Activated CD8-positive, alpha-beta memory T cell treated with anti-CD3 and anti-CD28 coated beads, Interleukin-2, amount 50 U/mL, for 4 hours (primary cell): ENCODE measurements at places on chromosomes 2 and 18.

DNA sequence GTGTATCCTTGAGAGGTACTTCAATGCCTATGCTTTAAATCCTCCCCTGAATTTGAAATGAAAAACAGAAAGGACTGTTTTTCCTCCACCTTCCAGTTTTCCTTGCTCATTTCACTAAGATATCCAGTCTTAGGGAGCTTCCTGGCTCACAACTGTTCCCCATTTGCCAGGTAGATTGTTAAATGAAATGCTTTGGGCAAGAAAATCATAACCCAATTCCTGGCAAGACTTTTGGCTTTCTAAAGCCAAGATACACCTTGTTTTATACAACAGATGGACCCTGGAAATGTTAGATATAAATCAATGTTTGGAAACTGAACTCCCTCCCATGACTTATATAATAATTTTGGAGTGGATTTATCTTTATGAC lies 3.6 kb upstream of the CHMP3 start:
- DNase-seq = no peak

DNA sequence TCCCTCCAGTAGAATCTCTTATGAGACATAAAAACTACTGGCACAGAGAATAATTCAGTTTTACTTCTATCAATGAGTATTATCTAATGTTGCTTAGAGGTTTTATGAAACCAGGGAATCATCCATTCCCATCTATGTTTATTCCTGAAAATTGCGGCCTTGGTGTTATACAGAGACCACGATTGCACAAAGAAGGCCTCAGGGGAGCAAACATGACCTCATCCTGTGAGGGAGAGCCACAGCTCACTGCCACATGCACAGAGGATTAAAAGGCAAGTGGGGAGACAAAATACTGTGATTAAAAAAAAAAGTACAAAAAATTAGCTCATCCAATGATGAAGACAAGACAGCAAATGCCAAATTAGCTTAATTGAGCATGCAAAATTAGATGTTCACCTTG lies 111.8 kb upstream of the SLC35G4 start:
- no peak for DNase-seq

GRCh38 chr2:191082321-191082720 lies 68.3 kb upstream of the STAT1 start:
- DNase-seq = no peak

- no peak for DNase-seq
Measured at GRCh38 chr2:217820904-217821303, 181.9 kb downstream of the TNS1 start.

GRCh38 chr2:45821558-45822271 lies 170.2 kb downstream of the PRKCE start:
- no peak for DNase-seq

GRCh38 chr18:2776601-2777000 lies 70.2 kb upstream of the EMILIN2 start:
- no peak for DNase-seq

DNA sequence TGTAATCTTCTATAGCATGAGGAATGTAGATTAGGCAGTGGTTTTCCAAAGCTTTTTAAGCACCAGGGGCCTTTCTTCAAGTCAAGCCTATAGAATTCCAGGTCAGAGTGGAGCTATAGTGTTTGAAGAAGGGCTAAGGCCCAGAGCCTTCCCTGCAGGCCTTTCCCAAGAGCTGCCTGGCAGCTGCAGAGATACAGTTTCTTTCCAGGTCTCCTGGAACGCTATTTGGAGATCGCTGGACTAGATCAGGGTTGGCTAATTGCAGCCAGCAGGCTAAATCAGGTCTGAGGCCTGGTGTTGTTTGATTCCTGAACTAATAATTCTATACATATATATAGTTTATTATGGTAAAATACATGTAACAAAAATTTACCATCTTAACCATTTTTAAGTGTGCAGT lies 319.0 kb upstream of the SPRED2 start:
- no peak for DNase-seq

- no peak for DNase-seq
Measured at GRCh38 chr2:72979896-72980295, 62.6 kb downstream of the EMX1 start.

GRCh38 chr2:112050316-112050715 lies 4.8 kb upstream of the TMEM87B start:
- DNase-seq = no peak

DNA sequence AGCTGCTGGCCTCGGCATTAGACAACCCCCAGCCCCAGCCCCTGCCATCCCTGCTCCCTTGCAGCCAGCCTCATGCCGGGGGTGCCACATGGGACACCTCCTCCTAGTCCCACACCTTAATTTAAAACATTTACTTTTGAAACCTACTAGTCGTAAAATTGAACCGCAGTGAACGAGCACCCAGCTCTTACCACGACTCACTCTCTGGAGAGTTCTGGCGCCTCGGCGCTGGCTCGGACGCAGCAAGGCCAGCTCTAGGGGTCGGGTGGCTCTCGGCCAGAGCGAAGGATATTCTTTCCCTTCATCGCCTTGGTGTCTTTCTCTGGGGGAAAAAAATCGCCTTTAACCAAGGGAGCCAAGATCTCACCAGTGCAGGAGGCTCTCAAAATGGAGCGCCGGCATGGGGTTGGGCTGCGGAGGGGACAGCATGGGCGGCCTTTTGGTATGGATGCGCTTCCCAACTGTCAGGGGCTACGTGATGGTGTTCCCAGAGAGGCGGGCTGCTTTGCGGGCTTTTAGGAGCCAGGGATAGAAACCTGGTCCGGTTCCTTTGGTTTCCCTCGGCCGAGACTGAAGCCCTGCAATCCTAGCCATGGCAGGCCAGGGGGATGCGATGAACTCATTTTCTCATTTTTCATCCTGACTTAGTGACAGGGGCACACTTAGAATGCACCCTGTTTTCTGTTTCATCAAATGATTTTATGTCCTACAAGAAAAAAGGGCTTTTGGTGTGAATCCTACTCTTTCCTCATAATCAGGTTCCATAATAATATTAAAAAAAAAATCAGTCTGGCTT lies 2.0 kb downstream of the HPCAL1 start:
- DNase-seq = no peak

DNA sequence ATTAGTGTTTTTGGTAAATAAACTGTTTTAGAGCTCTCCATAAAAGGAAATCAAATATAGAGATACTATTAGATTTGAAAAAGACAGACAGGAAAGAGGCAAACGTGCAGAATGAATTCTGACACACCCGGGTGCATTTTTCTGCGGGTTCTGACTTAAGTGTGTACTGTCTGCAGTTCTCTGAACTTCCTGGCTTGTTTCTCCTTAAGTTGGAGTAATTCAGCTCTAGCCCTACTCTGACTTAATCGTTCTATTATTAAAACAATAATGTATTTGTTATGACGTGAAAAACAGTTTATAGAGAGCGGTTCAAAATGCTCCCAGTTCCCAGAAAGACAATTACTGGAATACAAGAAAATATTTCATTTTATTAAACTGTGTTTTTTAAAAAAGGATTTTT lies 305.9 kb downstream of the ARHGAP15 start:
- DNase-seq = no peak

DNA sequence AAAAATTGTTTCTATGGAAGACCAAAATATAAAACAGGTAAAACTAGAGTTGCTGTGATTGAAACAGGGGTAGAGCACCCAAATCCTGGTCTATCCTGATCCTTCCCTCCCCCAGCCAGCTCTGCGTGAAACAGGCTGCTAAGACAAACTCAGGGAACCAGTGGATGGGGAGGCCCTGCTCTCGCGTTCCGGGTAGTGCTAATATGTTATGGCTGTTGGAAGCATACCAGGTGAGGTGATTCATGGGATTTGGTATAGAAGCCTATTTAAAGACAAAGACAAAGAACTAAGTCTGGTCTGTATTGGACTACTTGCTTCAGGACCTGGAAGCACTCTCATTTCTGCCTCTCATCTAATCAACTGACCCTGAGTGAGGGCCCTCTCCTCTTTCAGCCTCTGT lies 63.0 kb upstream of the CCBE1 start:
- DNase-seq = no peak

DNA sequence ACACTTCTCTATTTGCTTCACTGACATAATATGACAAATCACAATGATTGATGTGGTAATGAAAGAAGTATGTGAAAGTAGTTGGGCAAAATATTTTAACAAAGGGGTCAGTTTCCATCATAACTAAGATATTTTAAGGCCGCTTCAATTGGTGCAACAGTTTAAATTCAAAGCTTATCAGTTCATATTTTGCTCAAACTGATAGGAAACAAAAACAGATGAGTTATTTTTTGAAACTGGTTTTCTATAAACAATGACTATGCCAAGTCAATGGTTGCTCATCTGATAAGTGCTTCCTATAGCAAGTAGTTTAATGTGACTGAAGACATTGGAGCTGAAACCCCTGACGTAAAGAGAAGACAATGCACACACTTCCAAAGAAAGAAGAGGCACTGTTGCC lies 1290.7 kb downstream of the SUCLG1 start:
- DNase-seq = no peak

DNA sequence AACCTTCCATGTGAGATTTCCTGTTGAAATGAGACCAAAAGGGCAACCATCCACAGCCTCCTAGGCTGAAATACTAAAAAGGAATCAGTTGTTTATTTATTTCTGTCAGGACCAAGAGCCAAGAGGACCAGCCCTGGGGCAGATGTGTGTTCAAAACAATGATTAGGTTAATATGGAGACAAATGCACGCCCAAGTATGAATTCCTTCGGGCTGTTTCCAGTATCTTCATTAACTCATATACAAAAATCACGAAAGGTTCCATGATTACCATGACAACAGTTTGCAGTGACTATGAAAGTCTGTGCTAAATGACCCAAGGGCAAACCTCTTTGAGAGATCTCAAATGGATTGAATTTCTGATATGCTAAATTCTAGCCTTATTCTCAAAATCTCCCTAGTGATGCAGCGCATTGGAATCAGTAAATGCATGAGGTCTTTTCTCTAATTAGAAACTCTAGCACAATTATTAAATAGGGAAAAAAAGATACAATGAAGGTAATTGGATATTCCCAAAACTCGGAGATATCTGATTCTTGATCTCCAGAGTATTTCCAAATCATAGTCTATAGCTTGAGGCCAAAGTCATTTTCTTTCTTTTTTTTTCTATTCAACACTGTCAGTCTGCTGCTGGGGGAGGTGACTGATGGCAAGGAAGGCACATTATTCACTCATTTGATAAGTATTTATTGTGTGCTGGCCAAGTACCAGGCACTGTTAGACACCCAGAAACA lies 35.6 kb downstream of the VIT start:
- no peak for DNase-seq

GRCh38 chr2:4827836-4828235 lies 864.3 kb upstream of the SOX11 start:
- no peak for DNase-seq

DNA sequence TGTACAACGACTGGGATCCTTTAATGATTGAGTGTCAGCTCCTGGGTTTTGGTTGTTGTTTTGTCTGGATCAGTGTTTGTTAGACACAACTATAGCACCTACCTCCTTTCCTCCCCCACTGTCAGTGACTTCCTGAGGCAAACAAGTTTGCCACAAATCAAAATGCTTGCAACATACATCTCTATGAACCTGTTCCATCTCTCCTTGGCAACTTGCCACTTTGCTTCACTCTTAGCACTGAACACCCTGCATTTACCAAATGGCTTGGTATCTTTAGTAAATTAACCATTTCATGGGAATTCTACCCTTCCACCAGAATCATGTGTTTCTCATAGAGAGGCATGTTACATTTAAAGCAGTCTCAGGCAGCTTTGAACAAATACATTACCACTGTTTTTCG lies 301.1 kb upstream of the TANK start:
- no peak for DNase-seq

DNA sequence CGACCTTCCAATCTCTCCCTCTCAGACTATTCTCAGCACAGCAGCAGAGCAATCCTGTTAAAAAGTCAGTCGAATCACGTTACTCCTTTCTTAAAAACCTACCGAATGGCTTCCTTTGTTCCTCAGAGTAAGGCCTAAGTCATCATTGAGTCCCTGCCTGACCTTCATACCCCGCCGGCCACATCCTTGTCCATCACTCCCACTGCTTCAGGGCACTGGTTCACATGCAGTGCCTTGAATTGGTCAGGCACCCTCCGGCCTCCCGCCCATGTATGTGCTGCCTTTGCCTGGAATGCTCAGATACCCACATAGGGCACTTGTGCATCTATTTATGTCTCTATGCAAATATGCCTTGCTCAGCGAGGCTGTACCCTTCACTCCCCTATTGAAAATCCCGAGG lies 206.4 kb downstream of the DLGAP1 start:
- no peak for DNase-seq

GRCh38 chr18:62878305-62878704 lies 163.0 kb downstream of the PHLPP1 start:
- DNase-seq = no peak

DNA sequence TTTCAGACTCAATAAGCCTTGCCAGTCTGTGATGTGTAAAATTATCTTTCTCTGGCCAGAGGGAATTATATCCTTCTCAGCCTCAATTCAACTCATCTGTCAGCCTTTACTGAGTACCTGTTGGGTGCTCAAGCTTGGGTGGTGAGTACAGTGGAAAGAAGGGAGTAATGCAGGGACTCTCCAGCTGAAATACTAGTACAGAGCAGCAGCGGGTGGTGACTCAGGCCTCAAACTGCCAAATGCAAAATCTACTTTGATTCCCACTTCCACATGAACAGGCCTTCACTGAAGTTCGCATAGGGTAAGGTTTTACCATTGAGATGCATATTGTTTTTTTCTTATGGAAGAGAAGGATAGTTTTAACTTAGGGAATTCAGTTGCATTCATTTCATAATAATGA lies 326.8 kb downstream of the LRRTM1 start:
- DNase-seq = no peak

GRCh38 chr2:45820048-45820447 lies 168.6 kb downstream of the PRKCE start:
- no peak for DNase-seq

- DNase-seq = no peak
Measured at GRCh38 chr2:48852938-48853337, 97.4 kb upstream of the LHCGR start.

DNA sequence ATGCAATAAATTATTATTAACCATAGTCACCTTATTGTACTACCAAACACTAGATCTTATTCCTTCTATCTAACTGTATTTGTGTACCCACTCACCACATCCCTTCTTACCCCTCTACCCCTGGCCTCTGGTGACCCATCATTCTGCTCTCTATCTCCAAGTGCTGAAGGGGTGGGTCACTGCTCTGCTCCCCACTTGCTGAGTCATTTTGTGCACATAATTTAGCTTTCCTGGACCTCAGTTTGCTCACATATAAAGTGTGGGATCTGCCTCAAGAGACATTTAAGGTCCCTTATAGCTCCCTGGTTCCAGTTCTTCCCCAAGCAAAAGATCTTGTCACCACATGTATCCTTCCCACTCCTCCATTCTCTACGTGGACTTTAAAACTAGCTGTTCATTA lies 169.4 kb downstream of the ZNF385B start:
- DNase-seq = no peak

- no peak for DNase-seq
Measured at GRCh38 chr2:234812851-234813250, 139.0 kb upstream of the SH3BP4 start.

GRCh38 chr2:227163485-227163997 lies 464 bp downstream of the COL4A4 start:
- DNase-seq = no peak

GRCh38 chr2:133602538-133602937 lies 34.3 kb upstream of the NCKAP5 start:
- no peak for DNase-seq

- no peak for DNase-seq
Measured at GRCh38 chr2:222057347-222058073, 241.3 kb downstream of the PAX3 start.

GRCh38 chr2:188146888-188147287 lies 144.8 kb upstream of the GULP1 start:
- DNase-seq = no peak
